NCI-H446 treated with DMSO at 0.1 percent for 48 hours (cell line): ENCODE measurements at places on chromosomes 5 and 9.

DNA sequence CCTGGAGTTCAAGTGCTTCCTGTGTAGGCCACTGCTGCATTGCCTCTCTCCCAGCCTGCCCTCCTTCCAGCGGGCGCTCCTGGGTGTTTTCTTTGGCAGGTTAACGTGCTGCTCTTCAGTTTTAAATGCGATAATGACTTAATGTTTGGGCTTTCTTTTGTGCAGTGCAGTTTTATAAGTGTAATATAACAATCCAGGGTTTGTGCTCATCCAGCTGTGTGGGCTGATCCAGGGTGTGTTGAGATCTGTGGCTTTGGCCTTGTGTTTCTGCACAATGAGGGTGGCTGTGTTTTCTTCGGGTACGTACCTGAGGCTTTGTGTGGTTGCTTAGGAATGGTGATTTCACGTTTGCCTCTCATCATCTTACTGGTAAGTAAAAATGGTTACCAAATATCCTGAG lies 50.6 kb downstream of the PCSK5 start:
- no peak for DNase-seq

DNA sequence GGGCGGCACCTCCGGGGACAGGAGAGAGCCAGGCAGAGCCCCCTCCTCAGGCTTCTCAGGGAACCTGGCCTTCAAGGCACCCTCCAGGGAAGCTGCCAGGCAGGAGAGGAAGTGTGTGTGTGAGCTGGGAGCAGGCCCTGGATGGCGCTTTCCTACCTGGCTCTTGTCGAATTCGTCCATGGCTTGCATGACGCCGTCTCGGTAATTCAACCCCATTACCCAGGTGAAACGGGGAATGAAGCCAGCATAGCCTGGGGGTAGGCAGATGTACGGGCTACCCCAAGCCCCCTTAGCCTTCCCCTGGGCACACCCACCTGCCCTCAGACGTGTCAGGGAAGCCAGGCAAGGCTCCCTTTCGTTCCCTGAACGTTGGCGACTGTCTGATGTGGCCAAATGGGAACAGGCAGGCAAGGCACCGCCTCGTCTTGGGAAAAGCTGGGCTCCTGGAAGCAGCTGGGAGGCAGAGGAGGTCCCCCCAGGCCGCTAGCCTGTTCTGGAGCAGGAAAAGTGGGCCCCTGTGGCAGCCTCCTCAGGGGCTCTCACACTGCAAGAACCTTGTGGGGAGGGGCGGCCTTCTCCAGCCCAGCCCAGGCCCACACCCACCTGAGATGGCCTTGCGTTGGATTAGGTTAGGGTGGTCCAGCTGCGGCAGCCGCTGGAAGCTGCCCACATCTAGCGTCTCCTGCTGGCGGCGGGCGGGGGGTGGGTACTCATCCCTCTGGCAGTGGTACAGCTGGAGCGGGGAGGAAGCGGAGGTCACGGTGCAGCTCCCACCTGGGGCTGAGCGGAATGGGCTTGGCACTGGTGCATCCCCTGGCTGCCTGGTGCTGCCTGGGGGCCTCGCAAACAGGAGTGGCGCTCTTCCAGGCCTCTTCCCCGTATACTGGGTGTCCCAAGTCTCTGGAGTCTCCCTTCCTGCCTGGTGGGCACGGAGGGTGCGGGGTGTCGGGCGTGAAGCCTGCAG lies 3.7 kb downstream of the TUBB4B start:
- DNase-seq, result no peak

GRCh38 chr5:27590503-27590902 lies 552.1 kb upstream of the CDH9 start:
- DNase-seq, result no peak

DNA sequence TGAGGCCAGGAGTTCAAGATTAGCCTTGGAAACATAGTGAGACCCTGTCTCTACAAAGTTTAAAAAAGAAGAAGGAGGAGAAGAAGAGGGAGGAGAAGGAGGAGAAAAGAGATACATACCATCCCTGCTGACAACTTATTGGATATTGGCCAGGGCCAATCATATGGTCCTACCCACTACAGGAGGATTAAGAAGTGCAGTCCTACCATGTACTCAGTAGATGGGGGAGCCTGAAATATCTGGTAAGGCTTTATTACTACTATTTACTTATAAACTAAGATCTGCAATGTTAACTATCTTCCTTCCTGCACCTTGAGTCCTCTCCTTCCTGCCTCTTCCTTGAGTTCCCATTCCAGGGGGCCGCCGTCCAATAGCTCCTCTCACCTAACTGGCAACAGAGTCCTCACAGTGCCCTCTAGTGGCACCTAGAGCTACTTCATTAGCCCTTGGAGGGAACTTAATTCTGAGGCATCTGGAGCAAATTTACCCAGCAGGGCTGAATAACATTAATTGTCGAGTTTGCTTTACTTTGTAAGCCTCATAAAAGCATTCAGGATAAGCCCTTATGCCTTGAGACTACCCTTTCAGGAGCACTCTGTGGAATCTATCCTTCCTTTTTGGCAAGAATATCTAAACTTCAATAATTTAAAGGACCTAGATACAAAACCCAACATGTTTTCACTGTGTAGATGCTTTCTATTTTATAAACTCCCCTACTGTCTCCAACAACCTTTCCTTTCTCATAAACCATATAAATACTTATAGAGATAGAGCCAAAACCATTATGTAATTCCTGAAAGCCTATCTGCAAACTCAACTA lies 39.1 kb upstream of the RANBP6 start:
- peak; percentile 62 for DNase-seq

GRCh38 chr9:136648751-136649150 lies 14.0 kb upstream of the EGFL7 start:
- no peak for DNase-seq

GRCh38 chr9:84761137-84761808 lies 91.7 kb downstream of the NTRK2 start:
- DNase-seq, result no peak

DNA sequence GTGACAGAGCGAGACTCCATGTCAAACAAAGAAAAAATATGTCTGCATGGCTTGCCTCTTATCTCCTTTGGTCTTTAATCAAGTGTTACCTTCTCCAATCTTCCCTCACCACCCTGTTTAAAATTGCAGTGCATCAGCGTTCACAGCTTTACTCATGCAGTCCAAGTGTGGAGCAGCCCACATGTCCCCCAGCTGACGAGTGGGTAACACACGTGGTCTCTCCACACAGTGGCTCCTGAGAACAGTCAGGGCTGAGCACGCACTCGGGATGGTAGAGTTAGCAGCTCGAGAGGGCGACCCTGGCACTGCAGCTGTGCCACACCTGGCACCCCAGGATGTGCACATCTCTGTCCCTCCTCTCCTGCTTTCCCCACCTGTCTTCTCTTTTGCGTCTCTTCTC lies 25.9 kb upstream of the CFAP157 start:
- DNase-seq, result no peak

DNA sequence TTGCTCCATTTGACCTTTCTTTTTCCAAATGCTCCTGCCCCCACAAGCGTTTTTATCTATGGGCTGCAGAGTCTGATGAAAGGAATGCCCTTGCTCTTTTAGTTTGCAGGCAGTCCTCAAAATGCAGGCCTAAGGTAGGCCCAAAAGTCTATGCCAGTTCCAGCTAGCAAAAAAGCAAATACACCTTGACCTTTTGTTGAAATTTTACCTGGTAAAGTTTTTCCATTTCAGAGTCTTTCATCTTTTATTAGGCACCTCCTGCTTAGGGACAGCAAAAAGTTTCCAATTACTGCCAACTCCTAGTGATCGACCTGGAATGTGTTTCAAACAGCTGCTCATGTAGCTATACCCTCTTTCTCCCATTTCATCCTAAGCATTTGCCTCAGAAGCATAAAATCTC lies 2.7 kb upstream of the LEAP2 start:
- no peak for DNase-seq

DNA sequence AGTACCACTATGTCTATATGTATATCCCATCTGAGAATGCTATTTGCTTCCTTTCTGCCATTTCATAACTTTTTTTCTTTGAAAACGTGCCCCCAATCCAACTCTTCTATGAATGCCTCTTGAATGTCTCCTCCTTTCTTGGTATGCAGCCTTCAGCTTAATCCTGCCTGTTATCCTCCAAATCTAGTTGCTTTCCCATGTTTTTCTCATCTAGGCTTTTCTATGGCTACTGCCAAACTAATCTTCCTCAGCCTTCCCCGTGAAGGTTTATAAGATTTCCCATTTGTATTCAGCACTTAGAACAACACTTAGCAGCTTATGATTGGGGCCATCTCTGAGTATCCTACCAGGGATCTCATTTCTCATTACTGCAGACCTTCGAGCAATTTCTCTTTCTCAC lies 2.5 kb downstream of the TGFBR1 start:
- DNase-seq, result no peak
